ENCODE measurements at places on chromosomes 7 and 10.

DNA sequence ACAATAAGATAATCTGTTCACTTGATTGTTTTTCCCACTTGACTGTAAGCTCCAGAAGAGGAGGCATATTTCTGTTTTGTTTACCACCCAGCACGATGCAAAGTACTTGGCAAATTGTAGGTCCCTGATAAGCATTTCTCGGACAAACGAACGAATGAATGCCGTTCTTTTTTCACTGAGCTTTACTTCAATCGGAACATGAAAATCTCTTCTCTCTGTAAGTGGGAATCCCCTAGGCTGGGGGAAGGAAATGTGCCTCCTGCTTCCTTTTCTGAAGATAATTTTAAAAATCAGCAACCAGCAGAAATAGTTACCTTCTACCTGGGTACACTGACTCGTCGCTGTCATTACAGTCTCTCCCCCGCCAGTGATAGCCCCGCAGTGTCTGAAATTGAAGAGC is 102.9 kb downstream of the AOAH start:
- DNase-seq: no peak

- no peak for DNase-seq
Observed at GRCh38 chr7:121202125-121202524, 126.7 kb upstream of the WNT16 start.

DNA sequence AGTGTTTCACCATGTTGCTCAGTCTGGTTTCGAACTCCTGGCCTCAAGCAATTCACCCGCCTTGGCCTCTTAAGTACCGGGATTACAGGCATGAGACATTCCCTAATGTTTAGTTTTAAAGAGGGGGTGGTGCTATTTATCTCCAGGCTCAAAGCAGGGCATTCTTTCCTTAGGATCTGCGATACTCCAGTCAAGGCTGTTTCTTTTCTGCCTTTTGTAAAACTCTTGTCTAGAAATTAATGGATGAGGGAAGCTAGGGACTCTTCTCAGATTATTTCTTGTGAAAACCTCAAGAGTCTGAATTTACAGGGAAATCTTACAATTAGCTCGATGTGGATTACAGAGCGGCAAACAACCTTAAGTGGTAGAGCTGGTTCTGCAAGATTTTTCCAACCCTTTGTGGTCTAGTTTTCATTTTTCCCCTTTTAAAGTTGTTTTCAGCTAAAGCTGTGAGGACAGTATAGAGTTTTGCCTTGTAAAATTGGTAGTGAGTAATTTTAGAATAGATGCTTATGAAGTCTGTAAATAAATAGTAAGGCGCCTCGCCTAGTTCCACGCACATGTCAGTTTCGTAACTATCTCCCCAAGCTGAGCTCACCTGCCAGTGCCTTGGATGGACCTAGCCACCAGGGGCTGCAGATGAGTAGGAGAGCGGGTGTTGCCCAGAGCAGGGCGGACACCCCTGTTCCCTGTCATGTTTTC is 53.1 kb downstream of the CUX1 start:
- no peak for DNase-seq

DNA sequence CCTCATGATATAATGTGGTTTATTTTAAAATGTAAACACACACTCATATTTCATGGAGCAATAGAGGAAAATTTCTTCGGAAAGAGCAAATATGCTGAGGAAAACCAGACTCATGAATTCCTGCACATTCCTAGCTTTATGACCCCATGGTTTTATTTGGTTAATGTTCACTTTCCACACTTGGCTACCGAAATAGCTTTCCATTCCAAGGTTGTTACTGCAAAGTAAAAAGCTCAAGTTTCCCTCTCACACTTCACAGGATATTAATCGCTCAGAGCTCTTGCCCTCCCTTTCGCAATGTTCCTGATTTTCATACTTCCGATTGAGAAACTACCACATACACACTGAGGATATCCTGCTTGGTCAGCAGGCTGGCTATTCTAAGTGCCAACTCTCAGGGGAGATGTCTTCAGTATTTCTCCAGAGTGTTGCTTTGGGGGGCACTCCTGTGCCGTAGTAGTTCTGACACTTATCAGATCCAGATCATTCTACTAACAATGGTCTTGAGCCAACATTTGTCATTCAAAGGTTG is 77.5 kb upstream of the STEAP1B start:
- no peak for DNase-seq

GRCh38 chr7:1197997-1198625 is 34.6 kb upstream of the UNCX start:
- no peak for DNase-seq
